ENCODE measurements at places on chromosomes 6 and 20.

GRCh38 chr6:134324766-134325165 lies 6.9 kb upstream of the SGK1 start:
- no peak for DNase-seq

DNA sequence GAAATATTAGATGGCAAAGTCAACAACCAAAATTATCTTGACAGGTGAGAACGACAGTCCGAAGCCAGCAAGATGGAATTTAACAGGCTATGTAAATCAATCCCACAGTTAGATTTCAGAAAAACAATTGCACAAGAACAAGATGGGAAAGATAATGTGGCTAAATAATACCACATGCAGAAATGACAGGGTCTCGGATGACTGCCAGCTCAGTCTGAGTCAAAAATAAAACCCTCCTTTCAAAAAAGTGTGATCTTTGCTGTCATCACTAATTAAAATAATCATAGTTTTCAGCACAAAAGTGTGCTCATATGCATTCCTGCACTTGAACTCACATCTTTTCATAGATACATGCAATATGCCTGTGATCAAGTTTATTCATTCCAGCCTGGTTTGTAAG lies 25.9 kb downstream of the FOXQ1 start:
- no peak for DNase-seq

DNA sequence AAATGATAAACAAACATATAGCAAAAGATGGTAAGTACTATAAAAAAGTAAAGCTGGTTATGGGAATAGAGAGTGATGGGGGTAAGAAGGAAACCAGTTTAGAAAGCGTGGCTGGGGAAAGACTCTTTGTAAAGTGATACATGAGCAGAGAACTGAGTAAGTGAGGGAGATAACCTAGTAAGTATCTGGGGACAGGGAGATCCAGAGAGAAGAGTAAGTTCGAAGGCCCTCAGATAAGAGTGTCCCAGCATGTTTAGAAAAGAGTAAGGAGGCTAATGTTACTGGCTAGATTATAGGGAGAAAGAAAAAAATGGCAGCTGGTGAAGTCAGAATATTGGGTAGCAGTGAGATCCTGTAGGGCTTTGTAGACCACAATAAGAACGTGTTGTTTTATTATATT lies 50.7 kb upstream of the HBS1L start:
- no peak for DNase-seq

DNA sequence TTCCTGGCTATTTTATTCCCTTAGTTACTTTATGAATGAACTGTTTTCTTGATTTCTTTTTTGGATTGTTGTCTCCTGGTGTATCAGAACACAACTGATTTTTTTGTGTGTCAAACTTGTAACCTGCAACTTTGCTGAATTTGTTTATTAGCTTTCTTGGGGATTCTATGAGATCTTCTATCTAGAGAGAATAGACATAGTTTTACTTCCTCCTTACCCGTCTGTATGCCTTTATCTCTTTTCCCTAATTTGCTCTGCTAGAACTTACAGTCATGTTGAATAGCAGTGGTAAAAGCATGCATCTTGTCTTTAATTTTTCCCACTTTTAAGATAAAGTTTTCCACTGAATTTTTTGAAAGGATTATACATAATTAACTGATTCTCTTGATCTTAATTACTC lies 13.2 kb downstream of the RNF146 start:
- no peak for DNase-seq

- DNase-seq, result no peak
Observed at GRCh38 chr6:37359039-37359438, 5.3 kb downstream of the RNF8 start.

- no peak for DNase-seq
Observed at GRCh38 chr6:3350252-3350796, 91.6 kb downstream of the PSMG4 start.

DNA sequence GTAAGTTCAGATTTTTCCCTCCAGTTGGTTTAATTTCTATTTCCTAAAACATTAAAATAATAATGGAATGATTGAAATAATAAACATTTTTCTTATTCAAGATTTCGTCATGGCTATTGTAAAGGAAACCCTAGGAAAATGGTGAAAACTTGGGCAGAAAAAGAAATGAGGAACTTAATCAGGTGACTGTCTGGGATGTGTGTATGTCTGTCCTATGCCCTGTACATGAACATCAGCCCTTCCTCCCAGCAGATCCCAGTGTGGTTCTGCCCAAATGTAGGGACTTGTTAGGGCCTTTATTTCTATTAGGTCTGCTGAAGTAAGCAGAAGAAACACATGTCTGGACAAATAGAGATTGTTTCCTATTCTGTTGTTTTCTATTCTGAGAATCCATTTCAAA lies 13.1 kb downstream of the RIOK1 start:
- no peak for DNase-seq

- DNase-seq, result no peak
Observed at GRCh38 chr20:45469336-45470261, at the start of gene WFDC2. Gene WFDC2 (plus strand): TSS chr20:45469753. CDS start chr20:45469782, 29 bp downstream.

- DNase-seq, result no peak
Observed at GRCh38 chr6:148573922-148574321, 172.9 kb upstream of the UST start.

- DNase-seq, result no peak
Observed at GRCh38 chr20:63577317-63577894, 3.4 kb upstream of the HELZ2 start.

DNA sequence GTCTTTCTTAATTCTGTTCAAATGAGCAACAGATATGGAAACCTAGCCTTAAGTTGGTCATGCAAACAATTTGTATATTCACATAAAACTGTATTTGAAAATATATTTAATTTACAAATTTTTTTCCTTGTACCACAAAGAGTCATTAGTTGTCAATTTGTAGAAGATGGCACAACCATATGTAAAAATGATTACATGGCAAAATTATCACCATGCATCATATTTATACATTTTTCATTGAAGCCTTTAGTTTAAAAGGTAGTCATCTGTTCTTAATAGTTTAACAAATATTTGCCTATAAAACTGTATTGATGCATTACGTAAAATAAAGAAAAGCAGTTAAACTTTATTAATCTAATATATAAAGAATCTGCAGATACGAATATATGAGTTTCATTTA lies 1306.8 kb upstream of the ADGRB3 start:
- DNase-seq, result no peak

GRCh38 chr6:23498013-23498412 lies 628.0 kb upstream of the NRSN1 start:
- no peak for DNase-seq

DNA sequence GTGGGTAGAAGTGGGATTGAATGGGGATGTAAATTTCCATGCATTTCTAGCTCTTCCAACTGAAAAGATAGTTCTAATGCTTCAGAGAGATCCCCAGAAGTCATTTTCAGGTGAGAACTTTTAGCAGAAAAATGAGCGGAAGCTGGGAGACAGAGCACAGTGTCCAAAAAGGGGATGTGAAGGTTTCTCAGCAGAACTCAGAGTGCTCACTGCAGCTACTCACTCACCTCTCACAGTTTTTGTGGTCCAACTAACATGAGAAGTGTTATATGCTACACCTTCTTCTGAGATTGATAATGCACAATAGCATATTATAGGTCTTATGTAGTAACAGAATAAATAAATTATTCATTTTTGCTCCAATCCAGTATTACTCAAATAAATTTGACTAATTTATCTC lies 519.2 kb upstream of the HS3ST5 start:
- no peak for DNase-seq

DNA sequence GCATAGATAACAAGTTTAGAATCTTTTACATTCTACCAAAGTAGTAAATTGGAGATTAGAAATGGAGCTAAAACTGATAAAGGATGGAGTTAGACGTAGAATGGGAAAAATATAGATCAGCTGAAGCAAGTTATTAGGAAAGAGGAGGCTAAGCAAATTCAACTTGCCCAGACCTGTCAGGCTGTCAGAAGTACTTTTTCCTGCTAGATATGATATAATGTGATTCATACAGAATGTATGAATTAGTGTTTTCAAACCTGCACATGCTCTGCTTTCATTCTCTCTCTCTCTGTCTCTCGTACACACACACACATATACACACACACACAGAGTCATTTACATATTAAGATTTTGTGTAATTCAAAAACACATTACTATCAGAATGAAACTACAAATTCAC lies 133.2 kb upstream of the HDGFL1 start:
- DNase-seq, result no peak

- no peak for DNase-seq
Observed at GRCh38 chr6:106534564-106534982, 94.7 kb downstream of the RTN4IP1 start.

DNA sequence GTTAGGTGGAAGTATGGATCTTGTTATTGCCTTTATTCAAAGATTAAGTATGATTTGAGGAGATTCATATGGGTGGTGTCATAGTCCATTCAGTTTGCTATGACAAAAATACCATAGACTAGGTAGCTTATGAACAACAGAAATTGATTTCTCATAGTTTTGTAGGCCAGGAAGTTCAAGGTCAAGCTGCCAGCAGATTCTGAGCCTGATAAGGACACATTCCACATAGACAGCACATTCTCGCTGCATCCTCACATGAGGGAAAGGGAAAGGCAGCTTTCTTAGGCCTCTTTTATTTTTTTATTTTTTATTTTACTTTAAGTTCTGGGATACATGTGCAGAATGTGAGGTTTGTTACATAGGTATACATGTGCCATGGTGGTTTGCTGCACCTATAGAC lies 27.7 kb downstream of the ME1 start:
- DNase-seq, result no peak

Data from stimulated activated effector memory CD8-positive, alpha-beta T cell treated with anti-CD3 and anti-CD28 coated beads, Interleukin-12 subunit alpha, Interleukin-12 subunit beta, amount 100 ng/mL, for 72 hours (primary cell).